NCI-H146 (cell line): ENCODE measurements at places on chromosomes 4 and X.

- DNase-seq, result no peak
These were observed 107.6 kb upstream of the FAM9C start for GRCh38 chrX:13151828-13152517.

DNA sequence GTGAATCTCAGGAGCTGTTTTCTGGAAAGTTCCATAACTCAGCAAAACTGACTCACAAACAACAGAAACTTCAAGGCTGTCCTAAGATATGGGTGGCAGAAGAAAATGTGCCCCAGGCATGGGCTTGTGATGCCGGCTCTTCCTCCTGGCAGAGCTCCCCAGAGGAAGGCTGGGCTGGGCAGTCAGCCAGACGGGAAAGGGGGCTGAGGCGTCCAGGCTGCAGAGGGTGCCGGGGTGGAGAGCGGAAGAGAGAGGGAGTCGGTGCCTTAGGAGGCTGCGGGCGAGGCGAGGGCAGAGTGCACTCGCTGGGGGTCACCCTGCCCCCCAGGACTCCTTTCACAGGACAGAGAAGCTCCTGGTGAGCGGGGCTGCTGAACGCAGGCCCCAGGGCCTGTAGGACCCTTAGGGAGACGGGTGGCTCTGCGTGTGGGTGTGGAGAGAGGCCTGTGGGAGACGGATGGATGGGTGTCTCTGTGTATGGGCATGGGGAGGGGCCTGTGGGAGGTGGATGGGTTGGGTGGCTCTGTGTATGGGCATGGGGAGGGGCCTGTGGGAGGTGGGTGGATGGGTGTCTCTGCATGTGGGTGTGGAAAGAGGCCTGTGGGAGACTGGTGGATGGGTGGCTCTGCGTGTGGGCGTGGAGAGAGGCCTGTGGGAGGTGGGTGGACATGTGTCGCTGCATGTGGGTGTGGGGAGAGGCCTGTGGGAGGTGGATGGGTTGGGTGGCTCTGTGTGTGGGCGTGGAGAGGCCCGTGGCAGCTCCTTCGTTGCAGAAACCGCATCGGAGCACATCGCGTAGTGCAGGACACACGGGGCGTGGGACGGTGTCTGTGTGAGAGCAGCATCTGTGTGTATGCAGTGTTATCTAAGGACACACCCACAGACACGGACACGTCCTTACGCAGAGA is 15.9 kb downstream of the PCGF3 start:
- no peak for DNase-seq

- no peak for DNase-seq
These were observed 226.3 kb downstream of the PACRGL start for GRCh38 chr4:20926529-20926928.

DNA sequence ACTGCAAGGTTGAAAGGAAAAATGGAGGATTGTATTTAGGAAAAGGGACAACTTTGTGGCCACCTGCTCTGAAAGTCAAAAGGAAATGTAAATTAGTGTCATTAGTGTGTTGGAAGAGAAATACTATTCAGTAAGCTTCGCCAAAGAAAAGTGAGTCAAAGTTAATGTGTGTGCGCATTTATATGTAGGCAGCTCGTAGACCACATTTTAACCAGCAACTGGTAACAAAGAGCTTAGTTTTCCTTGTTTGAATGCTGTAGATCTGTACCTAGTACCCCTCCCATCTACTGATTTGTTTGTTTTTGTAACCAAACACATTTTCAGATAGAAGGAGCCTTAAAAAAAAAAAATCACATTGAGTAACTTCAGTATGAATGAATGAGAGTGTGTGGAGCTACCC is 69.3 kb downstream of the GPAT3 start:
- no peak for DNase-seq

- DNase-seq, result no peak
These were observed 150.1 kb downstream of the PPP1R2C start for GRCh38 chrX:42627891-42628290.

DNA sequence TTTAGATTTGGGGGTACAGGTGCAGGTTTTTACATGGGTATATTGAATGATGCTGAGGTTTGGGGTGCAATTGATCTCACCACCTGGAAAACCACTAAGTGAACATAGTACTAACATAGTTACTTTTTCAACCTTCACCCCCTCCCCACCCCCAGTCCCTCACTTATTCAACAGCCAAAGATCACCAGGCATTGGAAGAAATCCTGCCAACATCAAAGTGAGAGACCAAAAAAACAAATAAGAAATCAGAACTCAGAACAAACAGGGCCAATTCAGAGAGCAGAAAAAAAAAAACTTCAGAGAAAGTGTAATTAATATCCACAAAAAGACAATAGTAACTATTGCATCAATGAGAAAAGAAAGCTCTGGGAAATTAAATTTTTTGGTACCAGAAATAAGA is 20.5 kb upstream of the LAP3 start:
- DNase-seq, result no peak

DNA sequence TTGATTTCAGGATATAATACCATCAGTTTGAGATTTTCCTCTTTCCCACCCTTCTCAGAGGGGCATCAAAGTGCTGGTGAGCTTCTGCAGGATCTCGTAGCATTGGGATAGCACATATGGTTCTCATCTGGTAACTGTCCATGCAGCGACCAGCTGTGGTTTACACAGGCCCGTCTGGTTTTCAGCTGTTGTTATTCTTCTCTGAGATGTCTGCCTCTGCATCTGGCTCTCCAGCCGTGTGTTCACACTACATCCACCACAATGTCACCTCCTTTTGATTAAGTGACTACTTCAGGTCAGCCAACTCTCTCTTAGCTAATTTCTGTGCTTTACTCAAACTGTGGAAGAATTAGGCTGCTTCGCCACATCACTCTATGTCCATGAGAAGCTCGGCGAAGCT is 676.7 kb upstream of the TENM3 start:
- no peak for DNase-seq

DNA sequence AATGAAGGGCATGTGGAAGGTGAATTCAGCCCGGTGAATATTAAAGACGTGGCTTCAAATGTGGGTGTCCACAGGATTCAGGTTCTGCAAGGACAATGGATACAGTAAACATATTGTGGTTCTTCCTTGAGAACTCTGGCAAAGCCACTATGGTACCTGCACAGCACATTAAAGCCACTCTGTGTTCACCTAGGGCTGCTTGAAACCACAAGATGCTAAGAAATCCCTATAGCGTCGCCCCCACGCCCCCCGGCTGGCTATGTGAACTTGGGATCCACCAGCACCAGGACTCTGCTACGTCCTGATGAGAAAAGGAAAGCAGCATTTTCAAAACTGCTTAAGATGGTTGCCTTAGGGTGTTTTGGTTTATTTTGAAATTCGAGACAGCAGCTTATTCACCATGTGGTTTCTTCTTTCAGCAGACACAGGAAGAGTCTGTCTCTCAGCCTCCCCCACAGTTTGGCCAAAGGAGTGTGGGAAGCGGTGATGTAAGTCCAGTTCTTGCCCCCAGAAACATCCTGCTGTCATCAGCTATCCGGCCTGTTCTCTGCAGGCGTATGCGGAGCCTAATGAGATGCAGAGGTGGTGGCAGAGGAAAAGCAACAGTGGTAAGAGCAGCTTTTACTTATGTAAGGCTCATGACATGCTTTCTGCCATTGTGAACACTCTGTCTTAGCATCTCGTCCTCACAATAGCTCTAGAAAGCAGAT is 111.5 kb downstream of the AFAP1 start:
- no peak for DNase-seq

GRCh38 chr4:142405695-142406498 is 440.2 kb downstream of the INPP4B start:
- DNase-seq, result no peak

- no peak for DNase-seq
These were observed 154.9 kb downstream of the STK32B start for GRCh38 chr4:5206016-5206790.

DNA sequence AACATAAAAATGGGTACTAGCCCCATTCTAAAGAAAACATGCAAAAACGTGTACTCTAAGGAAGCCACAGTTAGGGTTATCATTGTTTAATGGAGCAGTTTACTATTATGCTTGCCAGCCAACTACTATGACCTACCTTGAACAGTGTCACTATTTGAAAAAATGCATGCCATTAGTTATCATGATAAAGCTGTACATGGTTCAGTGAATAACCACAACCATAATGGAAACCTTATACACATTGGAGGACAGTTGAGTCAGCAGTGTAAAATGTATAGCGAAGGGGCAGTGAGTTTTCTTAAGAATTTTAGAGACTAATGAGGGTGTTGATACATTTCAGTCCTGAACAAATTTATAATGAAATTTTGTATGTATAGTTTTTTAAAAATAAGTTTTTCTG is 381.9 kb downstream of the GRXCR1 start:
- no peak for DNase-seq

- no peak for DNase-seq
These were observed 49.0 kb upstream of the SHISA3 start for GRCh38 chr4:42348247-42348646.

GRCh38 chr4:4585012-4585670 is 43.3 kb upstream of the STX18 start:
- DNase-seq, result no peak

DNA sequence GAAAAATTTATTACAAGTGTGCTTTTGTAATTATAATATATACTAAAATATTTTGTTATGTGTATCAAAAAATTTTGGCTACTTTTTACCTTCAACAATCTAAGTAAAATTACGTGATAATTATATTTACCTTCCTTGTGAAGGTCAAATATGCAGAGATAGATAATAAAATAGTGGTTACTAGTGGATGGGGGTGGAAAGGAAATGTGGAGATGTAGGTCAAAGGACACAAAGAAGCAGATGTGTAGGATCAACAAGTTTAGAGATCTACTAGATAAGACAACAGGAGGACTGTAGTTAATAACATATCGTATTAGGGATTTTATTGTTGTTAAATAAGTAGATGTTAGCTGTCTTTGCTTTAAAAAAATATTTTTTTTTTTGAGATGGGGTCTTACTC is 21.3 kb downstream of the HERC5 start:
- DNase-seq, result no peak

GRCh38 chr4:131258361-131258760 is 1890.7 kb upstream of the PCDH10 start:
- DNase-seq, result no peak

DNA sequence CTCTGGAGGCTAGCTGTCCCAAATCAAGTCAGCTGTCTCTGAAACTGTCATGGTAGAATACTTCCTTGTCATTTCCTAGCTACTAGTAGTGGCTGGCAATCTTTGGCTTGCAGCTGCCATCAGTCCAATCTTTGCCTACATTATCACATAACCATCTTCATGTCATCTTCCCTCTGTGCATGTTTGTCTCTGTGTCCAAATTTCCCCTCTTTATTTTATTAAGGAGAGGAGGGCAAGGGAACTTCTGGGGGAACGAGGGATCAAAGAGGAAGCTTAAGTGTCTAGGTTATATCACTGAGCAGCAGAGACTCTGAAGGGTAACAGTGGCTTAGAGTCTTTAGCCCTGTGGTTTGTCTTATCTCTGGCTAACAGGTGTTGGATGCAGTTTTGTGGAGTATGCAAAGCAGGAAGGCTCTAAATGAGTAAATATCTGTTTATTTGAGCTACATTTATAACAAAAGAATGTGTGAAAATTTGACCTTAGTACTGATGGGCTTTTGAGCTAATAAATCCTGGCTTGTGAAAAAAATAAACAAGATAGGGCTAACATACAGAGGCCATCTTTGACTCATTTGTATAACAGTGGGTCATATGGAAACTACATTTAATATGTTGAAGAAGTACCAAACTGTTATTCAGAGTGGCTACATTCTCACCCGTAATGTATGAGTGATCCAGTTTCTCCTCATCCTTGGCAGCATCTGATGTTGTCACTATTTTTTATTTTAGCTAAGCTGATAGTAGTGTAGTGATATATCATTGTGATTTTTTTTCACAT is 49.4 kb upstream of the ENOX2 start:
- DNase-seq, result no peak

GRCh38 chr4:22410645-22411247 is 105.1 kb downstream of the ADGRA3 start:
- peak; percentile 2 for DNase-seq

DNA sequence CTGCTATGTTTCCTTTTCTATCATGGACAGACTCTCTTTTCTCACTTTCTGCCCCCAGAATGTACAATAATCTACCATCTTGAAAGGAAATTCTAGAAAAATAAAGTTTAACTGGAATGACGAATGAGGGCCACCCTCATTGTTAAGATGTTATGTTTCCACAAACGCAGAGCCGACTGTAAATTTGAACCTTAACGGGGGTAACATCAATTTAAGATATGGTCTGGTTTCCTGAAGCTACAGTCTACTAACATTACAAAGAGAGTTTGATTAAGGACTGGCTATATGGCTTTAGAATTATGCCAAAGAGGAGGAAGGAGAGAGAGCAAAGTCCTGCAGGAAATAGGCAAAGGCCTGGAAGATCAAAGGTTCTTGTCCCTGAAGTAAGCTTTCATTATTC is 227.2 kb downstream of the USP46 start:
- DNase-seq, result no peak

- no peak for DNase-seq
These were observed 34.3 kb upstream of the CITED1 start for GRCh38 chrX:72340041-72340440.

DNA sequence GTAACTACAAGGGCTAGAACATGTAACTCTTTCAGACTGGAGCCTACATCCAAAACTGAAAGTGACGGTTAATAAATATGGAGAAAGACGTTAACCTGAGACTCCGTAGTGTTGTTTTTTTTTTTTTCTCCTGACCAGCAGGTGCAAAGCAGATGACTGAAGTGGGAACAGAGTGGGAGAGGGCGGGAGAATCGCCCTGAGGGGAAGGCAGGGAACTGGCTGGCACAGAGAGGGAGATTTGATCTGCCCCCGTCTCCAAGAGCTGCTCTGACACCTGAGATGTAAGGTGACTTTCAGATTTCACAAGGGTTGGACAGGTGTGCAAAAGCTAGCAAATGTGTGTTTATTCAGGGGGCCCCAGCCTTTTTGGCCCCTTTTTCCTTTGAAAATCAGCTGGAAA is 180.2 kb downstream of the PALLD start:
- DNase-seq, result peak; percentile 3

DNA sequence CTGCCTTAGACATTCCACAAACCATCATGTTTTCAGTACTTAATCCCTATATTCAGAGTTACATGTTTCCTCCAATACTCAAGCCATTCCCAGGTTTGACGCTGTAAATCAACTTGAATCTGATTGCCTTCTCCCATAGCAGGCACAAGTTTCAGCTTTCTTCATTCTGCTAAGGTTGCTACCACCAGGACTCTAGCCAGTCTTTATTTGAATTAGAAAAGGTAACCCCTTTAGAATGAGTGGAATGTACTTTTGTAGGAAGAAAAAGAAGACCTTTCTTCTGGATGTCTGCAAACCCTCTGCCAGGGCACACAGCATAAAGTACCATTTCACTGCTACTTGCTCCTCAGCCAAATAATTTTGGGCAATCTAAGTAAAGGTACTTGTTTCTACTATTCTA is 10.7 kb upstream of the RBMXL3 start:
- DNase-seq, result no peak

DNA sequence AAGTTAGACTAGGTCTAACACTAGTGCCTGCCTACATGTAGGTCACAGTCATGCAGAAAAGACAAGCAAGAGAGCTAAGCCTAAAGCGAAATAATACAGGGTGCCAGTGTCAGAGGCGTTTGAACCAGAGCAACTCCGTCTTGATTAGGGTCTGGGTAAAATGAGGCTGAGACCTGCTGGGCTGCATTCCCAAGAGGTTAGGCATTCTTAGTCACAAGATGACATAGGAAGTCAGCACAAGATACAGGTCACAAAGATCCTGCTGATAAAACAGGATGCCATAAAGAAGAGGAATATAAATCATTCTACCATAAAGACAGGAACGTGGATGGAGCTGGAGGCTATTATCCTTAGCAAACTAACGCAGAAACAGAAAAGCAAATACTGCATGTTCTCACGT is 120.9 kb downstream of the BEND2 start:
- DNase-seq, result no peak

- DNase-seq, result no peak
These were observed 2.4 kb upstream of the PTCHD1 start for GRCh38 chrX:23332101-23332887.
